ENCODE measurements at places on chromosomes 7 and 10.

DNA sequence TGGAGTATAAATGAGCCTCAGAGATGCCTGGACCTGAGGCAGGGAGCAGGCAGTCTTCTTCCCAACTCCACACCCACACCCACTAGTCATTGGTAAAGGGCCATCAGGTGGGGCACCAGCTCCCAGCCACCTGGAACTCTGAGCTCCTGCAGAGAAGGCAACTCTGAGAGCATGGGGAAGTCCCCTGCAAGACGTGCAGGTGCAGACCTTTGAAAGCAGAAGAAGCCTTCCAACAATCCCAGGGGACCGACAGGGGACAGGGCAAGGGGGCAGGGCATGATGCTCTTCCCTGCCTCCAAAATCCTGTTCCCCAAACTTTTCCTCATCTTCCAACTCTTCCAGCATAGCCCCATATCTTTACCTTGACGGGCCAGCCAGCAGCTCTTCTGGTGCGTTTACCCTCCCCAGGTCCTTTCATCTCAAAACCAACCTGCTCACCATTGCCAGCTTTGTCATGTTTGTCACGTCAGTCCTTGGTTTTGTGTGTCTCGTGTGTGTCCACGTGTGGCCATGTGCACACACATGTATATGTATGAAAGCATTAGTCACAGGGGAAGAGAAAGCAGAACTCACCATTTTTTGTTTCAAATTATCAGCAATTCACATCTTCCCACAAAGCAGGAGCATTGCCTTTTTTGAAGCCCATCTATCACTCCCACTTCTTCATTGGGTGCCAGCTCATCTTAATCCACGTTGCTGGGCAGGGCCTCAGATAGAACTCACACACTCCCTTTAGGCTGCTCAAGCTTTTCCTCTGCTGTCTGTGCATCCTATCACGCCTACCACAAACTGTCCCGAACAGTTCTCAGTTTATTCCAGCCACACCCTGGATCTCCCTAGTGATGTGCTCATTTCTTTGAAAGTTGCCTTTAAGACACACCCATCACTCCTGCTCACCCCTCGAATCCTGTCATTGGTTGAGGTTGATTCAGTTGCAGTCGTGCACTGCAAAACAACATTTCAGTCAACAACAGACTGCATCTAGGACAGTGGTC is 41.0 kb upstream of the AMPH start:
- DNase-seq = no peak

GRCh38 chr10:80468806-80469421 is 14.8 kb downstream of the TSPAN14 start:
- no peak for DNase-seq

DNA sequence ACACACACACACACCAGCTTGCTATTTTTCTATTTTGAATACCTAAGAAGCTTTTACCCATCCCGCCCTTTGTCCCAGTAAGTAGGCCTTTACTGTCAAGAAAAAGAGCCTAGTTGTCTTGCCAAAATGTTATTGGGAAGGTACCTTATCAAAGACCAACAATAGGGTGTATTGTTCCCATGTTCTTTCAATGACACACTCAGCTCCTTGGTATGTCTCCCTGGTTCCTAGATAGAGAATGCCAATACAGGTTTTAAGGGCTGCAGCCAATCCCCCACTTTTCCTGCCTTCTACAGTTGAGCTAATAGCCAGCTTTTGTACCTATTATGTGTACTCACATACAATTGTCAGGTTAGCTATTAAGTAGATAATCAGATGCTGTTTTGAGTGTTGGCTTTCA is 92.0 kb upstream of the LRRTM3 start:
- DNase-seq = no peak

- DNase-seq = no peak
Measured at GRCh38 chr7:95470452-95470851, 15.3 kb upstream of the ASB4 start.

GRCh38 chr7:158876984-158877383 is 20.6 kb downstream of the DYNC2I1 start:
- no peak for DNase-seq

- no peak for DNase-seq
Measured at GRCh38 chr10:72292223-72292691, 18.5 kb downstream of the DDIT4 start.

DNA sequence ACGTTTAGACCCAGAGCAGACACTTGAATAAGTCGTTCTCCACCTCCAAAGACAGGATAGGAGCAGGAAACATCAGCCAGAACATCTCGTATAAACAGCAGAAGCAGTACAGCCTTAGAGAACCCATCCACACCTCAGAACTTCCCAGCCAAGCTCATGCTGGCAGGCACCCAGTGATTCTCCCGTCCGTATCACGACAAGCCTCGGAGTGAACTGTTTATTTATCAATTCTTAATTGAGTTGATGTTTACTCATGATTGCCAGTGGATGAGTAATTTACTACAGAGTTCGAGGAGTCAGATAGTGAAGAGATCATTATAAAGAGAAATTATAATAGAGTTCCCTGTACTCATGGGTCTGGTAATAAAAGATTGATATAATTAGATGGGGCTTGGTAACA is 811.5 kb downstream of the LRMDA start:
- no peak for DNase-seq

GRCh38 chr10:120503689-120504088 is 46.7 kb downstream of the PLPP4 start:
- DNase-seq = no peak

GRCh38 chr7:36723951-36724664 is at the start of gene AOAH:
AOAH (minus strand) TSS chr7:36724494; CDS start chr7:36724148, 346 bp downstream.
- no peak for DNase-seq

DNA sequence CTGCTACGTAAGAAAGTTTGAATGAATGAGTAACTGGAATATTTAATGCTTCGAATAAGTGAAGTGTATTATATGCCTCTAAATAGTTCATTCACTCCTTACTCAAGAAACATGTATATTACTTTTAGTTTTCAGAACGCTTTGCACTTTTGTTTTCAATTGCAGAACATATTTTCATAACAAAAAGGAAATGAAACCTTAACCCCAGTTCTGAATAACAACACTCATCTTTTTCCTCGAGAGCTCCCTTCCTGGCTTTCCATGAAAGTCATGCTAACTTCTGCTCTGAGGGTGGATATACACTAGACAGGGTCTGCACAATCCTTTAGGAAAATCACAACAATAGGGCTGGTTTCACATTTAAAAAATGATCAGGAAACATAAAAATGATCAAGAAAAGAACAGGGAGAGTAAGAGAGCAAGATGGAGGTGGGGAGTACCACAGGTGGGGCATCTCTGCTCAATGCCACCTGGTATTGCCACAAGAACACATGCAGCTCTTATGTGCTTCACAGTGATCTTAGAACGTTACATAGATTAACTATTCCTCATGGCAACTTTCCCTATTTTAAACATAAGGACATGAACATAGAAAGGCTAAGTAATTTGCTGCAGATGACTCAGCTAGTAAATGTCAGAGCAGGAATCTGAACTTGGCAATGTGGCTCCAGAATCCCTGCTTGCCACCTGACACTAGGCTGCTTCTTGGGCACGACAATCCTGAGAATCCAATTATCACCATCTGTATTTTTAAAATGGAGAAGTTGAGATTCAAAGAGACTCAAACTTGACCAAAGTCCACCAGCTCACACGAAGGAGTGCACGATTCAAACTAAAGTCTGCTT is 219.5 kb upstream of the AOAH start:
- DNase-seq = no peak

- no peak for DNase-seq
Measured at GRCh38 chr10:62050346-62050892, 148.9 kb downstream of the ARID5B start.

DNA sequence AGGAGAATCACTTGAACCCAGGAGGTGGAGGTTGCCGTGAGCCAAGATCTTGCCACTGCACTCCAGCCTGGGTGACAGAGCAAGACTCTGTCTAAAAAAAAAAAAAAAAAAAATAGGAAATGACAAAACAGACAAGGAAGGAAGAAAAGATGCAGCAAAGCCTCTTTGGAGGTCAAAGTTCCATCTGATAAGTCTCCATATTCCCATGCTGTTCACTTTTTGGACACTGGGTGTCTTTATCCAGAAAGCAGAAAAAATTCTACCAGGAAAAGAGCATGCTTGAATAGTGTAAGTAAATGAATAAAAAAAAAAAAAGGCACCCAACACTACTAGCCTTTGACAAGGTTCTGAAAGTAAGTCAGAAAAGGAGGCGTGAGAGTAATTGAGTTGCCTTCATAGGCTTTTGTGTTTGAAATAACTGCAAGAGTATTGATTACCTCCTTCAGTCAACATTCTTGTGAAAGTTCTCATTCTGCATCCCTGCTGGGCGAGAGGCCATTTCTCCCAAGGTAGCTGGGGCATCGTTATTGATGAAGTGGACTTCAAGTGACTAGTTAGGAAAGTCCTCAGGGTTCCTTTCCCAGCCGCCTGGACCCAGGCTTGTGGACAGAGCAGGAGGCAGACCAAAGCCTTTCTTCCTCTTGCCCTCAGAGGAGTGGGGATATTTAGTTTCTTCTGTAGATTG is 133.3 kb upstream of the KIF5B start:
- no peak for DNase-seq

- DNase-seq = no peak
Measured at GRCh38 chr7:94897541-94897940, 9.9 kb upstream of the PPP1R9A start.

DNA sequence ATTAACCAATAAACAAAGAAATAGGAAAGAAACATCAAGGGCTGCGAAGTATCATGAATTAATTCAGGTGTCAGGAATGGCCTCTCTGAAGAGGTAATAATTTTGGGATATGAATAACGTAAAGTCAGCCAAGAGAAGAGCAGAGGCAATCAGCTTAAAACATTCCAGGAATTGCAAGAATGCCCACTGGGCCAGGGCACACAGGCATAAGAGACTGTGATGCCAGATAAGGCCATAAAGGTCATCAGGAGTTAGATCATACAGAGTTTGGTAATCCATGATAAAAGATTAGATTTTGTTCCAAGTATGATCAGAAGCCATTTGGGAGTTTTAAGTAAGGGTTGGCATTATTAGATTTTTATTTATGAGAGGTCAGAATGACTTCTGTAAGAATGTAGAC is 53.2 kb upstream of the ABCB4 start:
- no peak for DNase-seq

GRCh38 chr10:107037192-107038122 is 127.0 kb downstream of the SORCS1 start:
- no peak for DNase-seq

Measured in GM04504 (cell line).